ENCODE measurements at places on chromosomes 7 and 10. TPM values are rescaled to one million over a fixed set of nuclear protein-coding genes. Genes with fewer than 3 reads are reported as not detected.

AS3MT gene
- 9.0 TPM for polyA plus RNA-seq

AKR1C4 gene
- not detected for polyA plus RNA-seq

MLXIPL gene
- polyA plus RNA-seq: 0.32 TPM

AKR1E2 gene
- 6.9 TPM for polyA plus RNA-seq

DNA sequence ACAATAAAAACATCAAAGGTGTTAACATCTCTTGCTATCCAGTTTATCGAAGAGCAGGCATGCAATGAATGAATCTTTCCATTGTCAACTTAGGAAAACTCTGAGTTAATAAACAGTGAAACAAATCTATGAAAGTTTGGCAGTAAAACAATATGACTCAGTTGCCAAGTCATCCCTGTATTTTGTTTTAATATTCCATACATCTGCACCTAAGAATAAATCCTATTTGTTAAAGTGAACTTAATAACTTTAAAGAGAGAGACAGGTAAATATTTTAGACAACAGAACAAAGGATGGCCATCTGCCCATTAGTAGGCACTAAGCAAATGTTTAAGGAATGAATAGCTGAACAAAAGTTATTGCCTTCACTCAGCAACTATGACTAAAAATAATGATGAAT is 700.5 kb upstream of the CELF2 start:
- no peaks in the 10 kb centered on the region for H3K36me3 ChIP-seq
- no peaks in the 10 kb centered on the region for H3K27me3 ChIP-seq
- H3K4me3 ChIP-seq: no peak overlapping the region
- H3K4me1 ChIP-seq: no peaks in the 10 kb centered on the region
- no peak overlapping the region for H3K27ac ChIP-seq

DNA sequence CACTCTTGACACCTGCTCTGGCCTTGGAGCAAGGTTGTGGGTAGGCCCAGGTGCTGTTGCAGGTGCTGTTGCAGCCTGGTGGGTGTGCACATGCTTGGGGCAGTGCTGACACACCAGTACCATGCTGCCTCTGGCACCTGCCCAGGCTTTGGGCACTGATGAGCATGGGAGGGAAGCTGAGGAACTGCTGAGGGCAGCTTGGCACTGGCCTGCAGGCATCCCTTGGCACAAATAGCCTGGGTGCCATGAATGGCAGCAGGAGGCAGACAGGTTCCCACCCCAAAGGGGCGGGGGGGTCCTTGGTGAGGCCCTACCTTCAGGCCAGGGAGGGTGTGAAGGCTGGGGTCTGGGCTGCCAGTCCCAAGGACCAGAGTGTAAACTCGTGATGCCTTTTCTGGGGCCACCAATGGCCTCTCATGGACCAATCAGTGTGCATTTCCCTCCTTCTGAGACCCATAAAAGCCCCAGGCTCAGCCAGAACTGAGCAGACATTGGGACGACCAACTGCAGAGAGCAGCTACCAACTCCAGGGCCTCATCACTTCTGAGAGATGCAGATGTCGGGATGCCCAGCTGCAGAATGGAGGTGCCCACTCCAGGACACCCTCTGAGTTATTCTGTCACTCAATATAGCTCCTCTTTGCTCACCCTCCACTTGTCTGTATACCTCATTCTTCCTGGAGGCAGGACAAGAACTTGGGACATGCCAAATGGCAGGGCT is 547.4 kb downstream of the ZWINT start:
- H3K27ac ChIP-seq: no peak overlapping the region
- no peaks in the 10 kb centered on the region for H3K27me3 ChIP-seq
- DNase-seq: no peak
- H3K4me1 ChIP-seq: no peaks in the 10 kb centered on the region

GRCh38 chr7:100048680-100049079 is 894 bp upstream of the ZSCAN21 start:
- DNase-seq: no peak
- H3K4me3 ChIP-seq: no peak overlapping the region
- no peak overlapping the region for H3K27ac ChIP-seq
- no peaks in the 10 kb centered on the region for H3K27me3 ChIP-seq
- peaks cover 5% of the 10 kb centered on the region for H3K4me1 ChIP-seq

GRCh38 chr7:98509836-98510235 is 107.2 kb upstream of the NPTX2 start:
- H3K4me3 ChIP-seq: no peak overlapping the region
- H3K27me3 ChIP-seq: no peaks in the 10 kb centered on the region

GRCh38 chr7:138865843-138866242 is 67.8 kb upstream of the ATP6V0A4 start:
- H3K27ac ChIP-seq: no peak overlapping the region
- peaks cover 21% of the 10 kb centered on the region for H3K36me3 ChIP-seq
- H3K4me3 ChIP-seq: no peak overlapping the region
- no peak for DNase-seq
- no peaks in the 10 kb centered on the region for H3K27me3 ChIP-seq

GRCh38 chr7:147432576-147432975 is 1158.0 kb upstream of the C7orf33 start:
- H3K4me1 ChIP-seq: peaks cover 9% of the 10 kb centered on the region
- no peak for DNase-seq
- H3K27me3 ChIP-seq: no peaks in the 10 kb centered on the region
- H3K4me3 ChIP-seq: no peak overlapping the region
- no peaks in the 10 kb centered on the region for H3K36me3 ChIP-seq
- H3K27ac ChIP-seq: peak overlapping the region; percentile 20

DNA sequence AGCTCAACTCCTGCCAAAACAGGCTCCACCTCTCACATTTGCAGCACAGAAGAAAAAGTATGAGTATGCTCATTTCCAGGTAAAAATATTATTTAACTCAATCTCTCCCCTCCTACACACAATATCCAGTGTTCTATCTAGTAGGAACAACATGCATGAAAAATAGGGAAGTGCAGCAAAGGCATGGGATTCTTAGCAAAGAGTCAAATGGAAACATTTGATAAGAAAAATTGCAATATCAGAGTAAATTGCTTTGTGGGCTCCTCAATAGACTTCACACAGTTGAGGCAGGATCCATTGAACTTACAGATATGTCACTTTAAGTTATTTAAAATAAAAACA is 150.9 kb downstream of the ANK3 start:
- peaks cover 11% of the 10 kb centered on the region for H3K4me1 ChIP-seq
- H3K27ac ChIP-seq: no peak overlapping the region
- H3K27me3 ChIP-seq: no peaks in the 10 kb centered on the region
- H3K4me3 ChIP-seq: no peak overlapping the region

DNA sequence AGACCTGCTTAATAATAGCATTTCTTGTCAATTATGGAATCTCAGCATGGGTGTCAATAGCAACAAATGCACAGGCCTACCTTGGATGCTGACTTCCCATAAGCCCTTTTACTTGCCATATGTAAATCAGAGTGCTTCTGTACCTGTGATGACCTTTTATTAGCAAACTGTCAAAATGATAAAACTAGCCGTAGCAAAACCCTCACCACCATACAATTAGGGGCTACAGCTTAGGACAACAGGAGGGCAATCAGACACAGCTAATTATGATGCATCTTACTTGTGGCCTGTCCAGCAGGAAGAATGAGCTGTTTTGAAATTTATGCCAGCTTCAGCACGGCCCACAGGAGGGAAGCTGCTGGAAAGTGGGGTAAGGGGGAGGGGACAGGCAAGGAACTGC is 201.6 kb downstream of the TAX1BP1 start:
- H3K27me3 ChIP-seq: no peaks in the 10 kb centered on the region
- peaks cover 4% of the 10 kb centered on the region for H3K4me1 ChIP-seq
- no peaks in the 10 kb centered on the region for H3K36me3 ChIP-seq
- no peak for DNase-seq
- H3K4me3 ChIP-seq: no peak overlapping the region

- H3K4me3 ChIP-seq: no peak overlapping the region
- H3K4me1 ChIP-seq: no peaks in the 10 kb centered on the region
- no peaks in the 10 kb centered on the region for H3K27me3 ChIP-seq
- no peak for DNase-seq
Measured at GRCh38 chr10:33793793-33794192, 459.3 kb upstream of the NRP1 start.

DNA sequence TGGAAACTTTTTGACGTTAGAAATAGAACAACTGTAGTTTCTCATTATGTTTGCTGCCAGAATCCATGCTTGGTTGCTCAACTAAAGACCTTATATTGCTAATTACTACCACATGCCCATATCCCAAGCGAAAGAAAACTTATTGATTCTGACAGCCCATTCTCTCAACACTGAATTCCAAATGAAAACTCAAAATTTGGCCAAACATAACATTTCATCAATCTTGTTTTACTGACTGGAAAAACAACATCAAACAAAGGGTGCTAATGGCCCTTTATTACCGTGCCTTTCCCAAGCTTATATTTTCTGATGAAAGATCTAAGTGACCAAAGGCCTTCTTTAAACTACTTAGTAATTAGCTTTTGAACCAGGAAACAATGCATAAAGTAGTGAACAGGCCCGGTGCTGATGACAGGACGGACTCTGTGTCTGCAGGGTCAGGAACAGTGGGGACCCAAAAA is 531.8 kb downstream of the KCNMA1 start:
- peak overlapping the region; percentile 58 for H3K27ac ChIP-seq
- no peaks in the 10 kb centered on the region for H3K36me3 ChIP-seq

GRCh38 chr10:80168679-80169380 is 36.3 kb downstream of the PLAC9 start:
- DNase-seq: no peak
- no peak overlapping the region for H3K27ac ChIP-seq
- no peaks in the 10 kb centered on the region for H3K36me3 ChIP-seq
- H3K27me3 ChIP-seq: no peaks in the 10 kb centered on the region
- no peaks in the 10 kb centered on the region for H3K4me1 ChIP-seq

DNA sequence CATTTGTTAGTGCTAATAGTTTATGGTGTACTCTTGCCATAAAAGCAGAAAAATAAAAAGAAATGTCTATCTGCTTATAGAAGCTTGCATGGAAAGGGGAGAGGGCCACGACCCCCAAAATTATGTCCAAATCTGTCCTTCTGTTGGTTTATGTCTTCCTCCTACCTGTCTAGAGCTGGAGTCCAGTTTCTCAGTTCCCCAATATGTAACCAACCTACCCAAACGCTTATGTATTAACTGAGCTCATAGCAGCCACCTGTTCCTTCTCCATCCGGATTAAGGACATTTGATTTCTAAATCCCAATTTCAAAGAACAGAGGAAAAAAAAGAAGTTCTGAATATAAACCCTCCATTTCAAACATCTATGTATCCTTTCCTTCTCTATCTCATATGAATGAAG is 30.3 kb upstream of the TPK1 start:
- no peak overlapping the region for H3K27ac ChIP-seq
- no peaks in the 10 kb centered on the region for H3K4me1 ChIP-seq
- no peak for DNase-seq
- no peak overlapping the region for H3K4me3 ChIP-seq

- no peak overlapping the region for H3K27ac ChIP-seq
- H3K36me3 ChIP-seq: no peaks in the 10 kb centered on the region
- no peaks in the 10 kb centered on the region for H3K4me1 ChIP-seq
- no peaks in the 10 kb centered on the region for H3K27me3 ChIP-seq
- H3K4me3 ChIP-seq: no peak overlapping the region
Measured at GRCh38 chr7:37070471-37070870, 346.2 kb upstream of the AOAH start.

DNA sequence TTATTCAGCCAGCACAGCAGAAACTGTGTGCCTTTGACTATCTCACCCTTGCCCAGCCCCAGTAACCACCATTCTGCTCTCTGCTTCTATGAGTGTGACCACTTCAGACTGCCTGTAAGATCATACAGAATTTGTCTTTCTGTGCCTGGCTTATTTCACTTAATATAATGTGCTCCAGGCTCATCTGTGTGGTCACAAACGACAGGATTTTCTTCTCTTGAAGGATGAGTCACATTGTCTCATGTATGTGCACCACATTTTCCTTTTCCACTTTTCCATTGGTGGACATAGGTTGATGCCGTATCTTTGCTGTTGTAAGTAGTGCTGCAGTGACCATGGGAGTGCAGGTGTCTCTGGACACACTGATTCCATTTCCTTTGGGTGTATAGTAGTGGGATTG is 122.5 kb upstream of the LANCL2 start:
- no peak for DNase-seq
- no peaks in the 10 kb centered on the region for H3K27me3 ChIP-seq
- no peak overlapping the region for H3K27ac ChIP-seq
- peaks cover 15% of the 10 kb centered on the region for H3K4me1 ChIP-seq
- no peak overlapping the region for H3K4me3 ChIP-seq
- H3K36me3 ChIP-seq: no peaks in the 10 kb centered on the region

- H3K4me3 ChIP-seq: no peak overlapping the region
- peaks cover 68% of the 10 kb centered on the region for H3K36me3 ChIP-seq
- DNase-seq: no peak
- no peaks in the 10 kb centered on the region for H3K4me1 ChIP-seq
- no peak overlapping the region for H3K27ac ChIP-seq
- no peaks in the 10 kb centered on the region for H3K27me3 ChIP-seq
Measured at GRCh38 chr7:65968256-65969185, 13.5 kb downstream of the GUSB start.

DNA sequence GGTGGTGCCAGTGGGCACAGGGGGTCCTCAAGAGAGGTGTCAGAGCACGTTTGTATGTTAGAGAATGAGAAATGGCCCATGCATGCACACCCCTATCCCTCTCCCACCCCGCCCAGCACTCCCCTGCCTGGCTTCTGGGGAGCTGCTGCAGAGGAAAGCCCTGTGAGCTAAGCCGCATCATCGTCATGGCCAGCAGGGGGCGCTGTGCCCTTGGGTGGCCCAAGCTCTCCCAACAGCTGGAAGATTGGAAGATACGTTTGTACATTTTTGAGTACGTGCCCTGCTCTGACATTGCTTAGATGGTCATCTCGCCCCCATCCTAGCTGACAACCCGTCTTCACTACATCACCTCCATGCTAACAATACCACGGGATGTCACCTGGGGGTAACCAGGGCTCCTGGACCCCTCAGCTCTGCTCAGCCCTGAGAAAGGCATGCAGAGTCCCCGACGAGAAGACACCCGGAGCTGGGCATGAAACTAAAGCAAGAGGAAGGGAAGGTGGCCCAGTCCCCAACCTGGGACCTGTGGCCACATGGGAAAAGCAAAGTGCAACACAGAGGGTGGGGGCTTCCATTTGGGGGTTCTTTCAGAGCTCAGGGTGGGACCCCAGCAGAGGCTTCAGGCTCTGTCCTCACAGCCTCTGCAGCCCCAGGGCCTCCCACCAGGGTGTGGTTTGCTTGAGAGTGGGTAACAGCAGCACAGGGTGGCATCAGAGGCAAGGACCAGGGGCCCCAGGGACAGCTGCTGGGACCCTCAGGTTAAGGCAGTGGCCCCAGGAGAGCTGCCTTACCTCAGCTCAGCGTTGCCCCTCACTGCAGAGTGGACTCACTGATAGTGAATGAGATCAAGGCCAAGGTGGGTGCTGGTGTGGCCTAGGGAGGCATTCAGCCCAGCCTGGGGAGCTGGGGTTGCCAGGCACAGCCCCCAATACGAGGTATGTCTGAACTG is 136.6 kb downstream of the PTPN20 start:
- peak overlapping the region; percentile 43 for H3K27ac ChIP-seq
- no peak overlapping the region for H3K4me3 ChIP-seq
- peaks cover 61% of the 10 kb centered on the region for H3K4me1 ChIP-seq
- no peaks in the 10 kb centered on the region for H3K27me3 ChIP-seq

DNA sequence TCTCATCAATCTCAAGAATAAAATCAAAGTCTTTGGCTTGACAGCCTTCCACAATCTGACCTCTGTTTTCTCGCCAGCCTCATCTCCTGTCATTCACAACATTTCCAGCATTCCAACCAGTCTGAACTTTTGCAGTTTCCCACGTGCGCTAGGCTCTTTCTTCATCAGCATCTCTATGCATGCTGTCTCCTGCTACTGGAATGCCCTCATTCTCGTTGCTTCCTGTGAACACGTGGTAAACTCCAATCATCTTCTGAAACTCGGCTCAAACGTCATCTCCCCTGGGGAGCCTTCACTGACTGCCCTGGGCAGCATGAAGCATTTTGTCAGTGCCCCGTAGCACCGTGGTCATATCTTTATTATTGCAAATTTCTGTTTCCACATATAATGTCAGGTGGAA is 12.2 kb upstream of the RSBN1L start:
- H3K4me1 ChIP-seq: 0 out of 2 replicates have a peak, but pooled peaks cover 10% of the 10 kb centered on the region
- no peak overlapping the region for H3K4me3 ChIP-seq
- no peaks in the 10 kb centered on the region for H3K27me3 ChIP-seq
- H3K27ac ChIP-seq: no peak overlapping the region
- no peak for DNase-seq
